Stimulated activated CD8-positive, alpha-beta memory T cell treated with anti-CD3 and anti-CD28 coated beads, Interleukin-4, amount 100 ng/mL, for 1 hour (primary cell): ENCODE measurements at places on chromosomes 7 and 10.
A peak's percentile ranks its signal among the peaks of the same experiment; 100 is the strongest.

DNA sequence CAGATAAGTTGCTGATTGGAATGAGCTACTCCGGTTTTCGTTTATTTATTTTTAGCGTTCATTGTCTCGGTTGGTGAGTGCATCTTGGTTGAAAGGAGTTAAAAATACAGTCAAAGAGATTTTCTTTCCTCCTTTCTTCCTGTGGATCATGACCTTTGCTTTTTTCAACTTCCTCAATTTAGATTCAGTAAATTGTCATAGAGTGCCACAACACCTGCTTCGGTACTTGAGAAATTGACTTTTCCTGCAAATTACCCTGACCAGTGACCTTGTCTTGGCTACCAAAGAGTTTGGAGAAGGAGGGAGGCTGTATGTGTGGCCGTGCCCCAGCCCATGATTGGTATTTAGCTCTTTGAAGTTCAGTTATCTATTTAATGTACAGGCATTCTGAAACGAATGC, 128.7 kb downstream of the FAM204A start:
- no peak for DNase-seq

DNA sequence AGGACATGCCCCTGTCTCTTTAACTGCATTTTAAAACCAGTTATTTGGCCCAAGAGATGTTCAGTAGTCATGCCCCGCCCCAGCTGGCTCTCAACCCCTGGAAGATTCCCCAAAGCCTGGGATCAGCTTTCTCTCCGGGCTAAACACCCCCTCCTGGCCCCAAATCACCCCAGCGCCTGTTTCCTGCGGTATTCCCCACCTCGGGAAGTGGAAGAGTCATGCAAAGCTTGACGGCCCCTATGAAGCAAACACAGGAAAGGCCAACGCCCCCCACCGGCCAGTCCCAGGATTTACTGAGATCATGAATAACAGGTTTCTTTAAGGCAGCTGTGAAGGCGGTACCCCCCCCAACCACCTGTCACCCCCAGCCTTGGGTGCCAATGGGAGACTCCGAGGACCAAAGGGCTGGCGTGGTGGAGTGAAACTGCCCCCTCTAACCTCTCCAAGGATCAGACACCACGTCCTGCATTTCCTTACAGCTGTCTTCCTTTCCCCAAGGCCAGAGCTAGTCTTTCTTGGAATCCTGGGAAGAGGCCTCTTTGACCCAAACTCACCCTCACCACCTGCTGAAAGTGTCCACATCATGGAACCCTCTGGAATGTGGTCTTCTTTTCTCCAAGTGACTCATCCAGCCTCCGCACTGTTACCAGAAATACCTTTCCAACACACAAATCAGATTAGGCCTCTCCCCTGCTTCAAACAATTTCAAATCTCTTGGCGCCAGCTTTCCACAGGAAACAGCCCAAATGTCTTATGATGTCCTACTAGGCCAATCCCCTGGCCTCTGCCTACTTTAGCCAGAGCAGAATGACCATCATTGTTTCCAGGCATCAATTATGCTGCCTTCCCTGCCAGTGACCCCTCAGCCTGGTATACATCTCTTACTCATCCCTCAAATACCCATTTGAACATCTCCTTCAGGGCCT, 301.5 kb downstream of the ZEB1 start:
- no peak for DNase-seq

- no peak for DNase-seq
Measured at GRCh38 chr10:110684800-110685446, 40.8 kb downstream of the RBM20 start.

GRCh38 chr10:45001381-45002148, 842 bp downstream of the ZNF22 start:
- peak; percentile 7 for DNase-seq

DNA sequence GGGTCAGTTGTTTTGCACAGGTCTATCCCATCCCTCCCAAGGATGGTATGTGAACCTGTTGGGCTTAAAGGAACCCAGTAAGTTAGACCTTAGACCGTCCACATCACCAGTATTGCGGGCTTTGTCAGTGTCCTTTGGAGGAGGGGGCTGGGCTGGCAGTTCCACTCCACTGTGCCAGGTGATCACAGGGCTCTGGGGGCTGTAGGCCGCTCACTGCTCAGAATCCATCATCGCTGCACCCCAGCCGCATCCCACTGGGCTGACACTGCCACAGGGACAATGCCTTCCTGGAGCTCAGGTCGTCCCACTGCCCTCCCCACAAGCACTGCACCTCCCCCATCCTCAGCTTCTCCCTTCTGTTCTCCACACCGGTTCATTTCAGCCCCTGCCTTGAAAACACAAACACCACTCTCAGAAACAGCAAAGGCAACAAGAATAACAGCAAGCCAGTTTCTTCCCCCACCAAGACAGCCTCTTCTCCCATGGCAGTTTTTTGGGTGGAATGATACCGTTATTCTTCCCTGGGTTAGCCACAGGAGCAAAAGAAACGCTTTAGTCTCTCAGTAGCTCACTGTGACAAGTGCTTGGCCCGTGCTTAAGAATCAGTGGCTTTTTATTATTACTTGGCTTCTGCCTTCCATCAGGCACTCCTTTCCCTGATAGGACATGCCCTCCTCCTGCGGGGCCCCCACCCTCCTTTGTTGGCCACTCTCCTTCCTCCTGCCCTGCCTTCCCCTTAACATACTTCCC, 111.2 kb downstream of the GRK5 start:
- DNase-seq, result no peak

DNA sequence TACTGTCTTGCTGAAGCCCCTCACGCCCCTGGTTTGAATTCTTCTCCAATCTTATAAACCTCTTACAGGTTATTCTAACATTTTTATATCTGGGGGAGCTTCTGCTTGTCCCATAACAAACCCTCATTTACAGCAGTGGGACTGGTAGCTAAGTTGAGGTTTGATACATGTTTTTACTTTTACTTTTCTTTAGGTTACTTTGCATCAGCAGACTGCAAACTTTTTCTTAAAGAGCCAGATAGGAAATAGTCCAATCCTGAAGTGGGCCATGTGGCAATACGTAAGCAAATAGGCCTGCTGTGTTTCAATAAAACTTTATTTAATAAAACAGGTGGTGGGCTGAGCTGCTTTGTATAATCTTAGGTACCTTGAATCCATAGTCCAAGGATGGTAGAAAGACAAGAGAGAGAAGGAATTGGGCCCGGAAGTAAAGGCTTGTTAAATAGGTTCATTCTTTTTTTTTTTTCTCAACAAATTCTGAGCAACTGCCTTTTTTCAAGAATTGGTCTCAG, 27.3 kb downstream of the RAB18 start:
- no peak for DNase-seq

DNA sequence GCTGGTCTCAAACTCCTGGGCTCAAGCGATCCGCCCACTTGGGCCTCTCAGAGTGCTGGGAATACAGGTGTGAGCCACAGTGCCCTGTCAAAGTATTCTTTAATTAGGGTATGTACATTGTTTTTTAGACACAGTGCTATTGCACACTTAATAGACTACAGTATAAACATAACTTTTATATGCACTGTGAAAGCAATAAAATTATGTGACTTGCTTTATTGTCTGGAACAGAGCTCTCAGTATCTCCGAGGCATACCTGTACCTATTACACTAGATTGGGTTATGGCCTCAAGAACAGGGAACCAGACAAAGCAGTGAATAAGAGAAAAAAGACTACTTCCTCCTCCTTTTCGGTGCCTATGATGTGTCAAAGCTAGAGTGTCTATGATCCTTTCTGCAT, 13.1 kb downstream of the ATOH7 start:
- no peak for DNase-seq

- no peak for DNase-seq
Measured at GRCh38 chr10:53209944-53210611, 437.5 kb upstream of the MBL2 start.

GRCh38 chr10:54843085-54843646, 42.1 kb upstream of the PCDH15 start:
- no peak for DNase-seq

- no peak for DNase-seq
Measured at GRCh38 chr7:44639671-44640321, 33.4 kb downstream of the OGDH start.

DNA sequence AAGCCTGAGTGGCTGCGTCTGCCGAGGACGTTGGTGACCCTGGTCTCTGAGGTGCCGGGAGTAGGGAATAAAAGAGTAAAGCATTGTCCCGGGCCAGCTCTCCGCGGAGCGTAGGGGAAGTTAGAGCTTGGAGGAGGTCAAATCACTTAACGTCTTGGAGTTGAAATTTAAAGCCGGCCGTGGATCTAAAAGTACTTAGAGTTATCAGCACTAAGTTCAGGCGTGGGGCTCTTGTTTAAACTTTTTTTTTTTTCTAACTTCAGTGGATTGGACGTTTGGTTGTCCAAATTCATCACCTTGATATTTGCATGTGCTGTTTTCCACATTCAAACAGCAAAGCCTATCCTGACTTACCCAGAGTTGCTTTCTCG, 700 bp downstream of the NIPSNAP2 start:
- DNase-seq, result no peak

DNA sequence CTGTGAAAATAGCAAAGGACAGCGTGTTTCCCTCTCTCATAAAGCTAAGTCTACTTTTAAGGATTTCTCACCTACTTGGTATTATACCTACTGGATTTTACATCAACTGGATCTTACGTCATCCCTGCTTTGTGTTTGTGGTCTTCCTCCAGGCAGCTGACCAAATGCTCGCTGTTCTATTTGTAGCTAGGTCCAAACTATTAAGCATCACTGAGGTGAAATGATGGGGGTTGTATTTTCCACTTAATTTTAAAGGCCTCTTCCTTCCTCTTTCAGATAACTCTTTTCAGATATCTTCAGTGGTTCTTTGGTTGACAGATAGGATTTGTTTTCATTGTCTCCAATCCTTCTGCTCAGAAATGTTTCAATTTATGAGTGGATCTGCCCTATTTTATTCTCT, 169.7 kb downstream of the RNLS start:
- DNase-seq, result no peak

DNA sequence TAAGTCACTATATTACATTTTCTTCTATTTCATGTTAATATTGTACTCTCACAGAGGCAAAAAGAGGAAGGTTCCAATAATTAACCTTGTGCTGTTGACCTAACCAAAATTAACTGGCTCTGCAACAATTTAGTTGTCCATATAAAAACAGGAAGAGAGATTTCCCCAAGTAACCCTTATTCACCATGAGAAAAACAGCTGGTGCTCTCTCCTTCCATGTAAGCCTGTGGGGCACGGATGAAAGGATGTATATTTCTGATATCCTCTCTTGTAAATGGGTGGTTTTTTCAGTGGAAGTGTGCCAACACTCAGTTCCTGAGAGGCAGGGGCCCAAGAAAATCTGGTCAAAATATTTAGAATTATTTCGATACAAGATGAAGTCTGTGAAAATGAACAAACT, 358.1 kb downstream of the CRPPA start:
- no peak for DNase-seq

DNA sequence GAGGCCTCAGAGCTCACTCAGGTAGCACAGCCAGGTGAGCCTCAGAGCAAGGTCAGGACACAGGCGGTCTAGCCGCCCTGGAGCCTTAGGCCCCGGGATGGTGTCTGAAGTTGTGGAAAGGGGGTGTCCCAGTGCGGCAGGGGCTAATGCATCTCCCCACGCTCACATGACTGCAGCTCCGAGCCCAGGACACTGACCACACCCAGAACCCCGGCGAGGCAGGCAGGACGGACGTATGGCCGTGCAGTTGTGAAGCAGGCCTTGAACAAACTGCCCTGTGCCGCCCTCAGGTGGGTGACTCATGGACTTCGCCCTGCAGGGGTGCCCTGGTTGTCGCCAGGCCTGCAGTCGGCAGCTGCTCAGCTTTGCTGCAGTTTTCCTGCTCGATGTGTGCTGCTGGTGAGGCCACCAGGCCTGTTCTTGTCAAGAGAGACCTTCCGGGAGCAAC, 5.0 kb upstream of the PRKAR1B start:
- DNase-seq, result no peak

DNA sequence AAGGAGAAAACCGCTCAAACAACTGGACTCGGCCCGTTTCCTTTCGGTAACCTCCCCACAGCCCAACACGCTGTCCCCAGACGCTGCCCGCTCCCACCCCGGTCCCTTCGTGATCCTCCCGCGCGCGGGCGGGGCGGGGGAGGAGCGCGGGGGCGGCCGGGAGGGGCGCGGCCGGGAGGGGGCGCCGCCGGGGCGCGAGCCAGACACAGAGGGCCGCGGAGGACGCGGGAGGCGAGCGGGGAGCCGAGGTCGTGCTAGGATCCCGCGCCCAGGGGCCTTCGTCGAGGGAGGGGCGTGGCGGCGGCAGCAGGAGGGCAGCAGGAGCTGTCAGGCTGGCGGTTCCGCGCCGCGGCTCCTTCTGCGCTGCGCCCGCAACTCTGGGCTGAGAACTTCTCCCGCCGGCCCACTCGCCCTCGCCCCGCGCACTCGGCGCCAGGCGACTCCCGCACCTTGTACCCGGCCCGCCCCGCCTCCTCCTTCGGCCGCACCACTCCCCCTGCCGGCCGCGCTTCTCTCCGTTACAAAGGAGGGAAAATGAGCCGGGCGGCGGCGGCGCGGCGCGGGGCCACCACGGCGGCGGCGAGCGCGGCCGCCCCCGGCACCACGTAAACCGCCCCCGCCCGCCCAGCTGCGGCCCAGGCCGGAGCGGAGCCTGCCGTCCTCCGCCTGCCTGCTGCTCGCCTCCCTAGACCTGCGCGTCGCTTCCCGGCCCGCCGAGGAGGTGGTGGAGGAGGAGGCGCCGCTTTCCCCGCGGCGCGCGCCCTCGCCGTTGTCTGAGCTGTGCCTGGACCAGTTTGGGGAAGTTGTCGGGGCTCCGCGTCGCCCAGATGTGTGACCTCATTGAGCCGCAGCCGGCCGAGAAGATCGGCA, at the start of gene CDK14:
CDK14 (plus strand) TSS at position 521 of the 870 bp plus-strand sequence; CDS start at position 828, 307 bp downstream.
- DNase-seq, result no peak

GRCh38 chr7:94848531-94848930, 58.9 kb upstream of the PPP1R9A start:
- no peak for DNase-seq

- DNase-seq, result no peak
Measured at GRCh38 chr7:69722843-69723242, 124.6 kb downstream of the AUTS2 start.

GRCh38 chr7:98613601-98614425, 3.3 kb upstream of the NPTX2 start:
- DNase-seq, result no peak

DNA sequence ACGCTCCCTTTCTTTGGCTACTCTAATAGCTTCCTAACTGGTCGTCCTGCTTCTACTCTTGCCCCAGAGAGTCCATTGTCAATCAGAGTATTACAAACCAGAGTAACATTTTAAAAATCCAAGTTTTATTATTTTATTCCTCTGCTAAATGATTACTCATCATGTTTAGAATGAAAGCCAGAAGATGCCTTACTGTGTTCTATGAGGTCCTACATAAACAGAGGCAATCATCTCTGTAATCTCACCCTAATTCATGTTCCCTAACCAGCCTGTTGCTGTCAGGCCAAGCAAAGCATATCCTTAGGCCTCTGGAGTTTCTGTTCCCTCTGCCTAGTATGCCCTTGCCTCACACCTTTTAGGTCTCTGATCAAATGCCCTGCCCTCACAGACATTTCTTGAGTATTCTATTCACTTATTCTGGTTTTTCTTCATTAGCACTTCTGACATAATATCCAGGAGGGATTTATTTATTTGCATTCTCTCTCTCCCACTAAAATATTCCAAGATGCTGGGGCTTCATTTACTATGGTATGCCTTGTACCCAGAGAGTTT, 497.5 kb downstream of the PHTF2 start:
- no peak for DNase-seq
